Mucosa of descending colon (tissue), 3 donors: ENCODE measurements at places on chromosomes 6 and 20.
A peak's percentile ranks its signal among the peaks of the same experiment; 100 is the strongest.

DNA sequence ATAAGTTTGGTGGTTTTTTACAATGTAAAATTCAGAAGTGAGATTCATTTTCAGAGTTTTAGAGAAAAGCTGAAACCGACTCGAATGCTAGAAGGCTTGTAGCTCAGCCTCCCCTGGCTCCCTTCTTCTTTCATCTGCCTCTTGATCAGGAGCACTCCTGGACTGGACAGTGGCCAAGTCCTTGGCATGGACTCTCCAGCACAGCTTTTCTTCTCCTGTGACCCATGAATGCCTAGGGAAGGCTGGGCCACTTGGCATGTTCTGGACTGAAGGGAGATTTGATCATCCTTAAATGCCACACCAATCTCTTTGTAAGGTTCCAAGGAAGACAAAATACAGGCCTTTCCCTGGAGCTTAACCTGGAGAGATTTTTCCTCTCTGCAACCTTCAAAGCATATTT lies 384.0 kb upstream of the SASH1 start:
- no peak for DNase-seq

GRCh38 chr20:9354579-9354978 lies 159.8 kb upstream of the LAMP5 start:
- no peak for DNase-seq

GRCh38 chr6:50843842-50844241 lies 25.2 kb downstream of the TFAP2B start:
- no peak for DNase-seq

- no peak for DNase-seq
Observed at GRCh38 chr6:104212977-104213668, 646.6 kb downstream of the HACE1 start.

DNA sequence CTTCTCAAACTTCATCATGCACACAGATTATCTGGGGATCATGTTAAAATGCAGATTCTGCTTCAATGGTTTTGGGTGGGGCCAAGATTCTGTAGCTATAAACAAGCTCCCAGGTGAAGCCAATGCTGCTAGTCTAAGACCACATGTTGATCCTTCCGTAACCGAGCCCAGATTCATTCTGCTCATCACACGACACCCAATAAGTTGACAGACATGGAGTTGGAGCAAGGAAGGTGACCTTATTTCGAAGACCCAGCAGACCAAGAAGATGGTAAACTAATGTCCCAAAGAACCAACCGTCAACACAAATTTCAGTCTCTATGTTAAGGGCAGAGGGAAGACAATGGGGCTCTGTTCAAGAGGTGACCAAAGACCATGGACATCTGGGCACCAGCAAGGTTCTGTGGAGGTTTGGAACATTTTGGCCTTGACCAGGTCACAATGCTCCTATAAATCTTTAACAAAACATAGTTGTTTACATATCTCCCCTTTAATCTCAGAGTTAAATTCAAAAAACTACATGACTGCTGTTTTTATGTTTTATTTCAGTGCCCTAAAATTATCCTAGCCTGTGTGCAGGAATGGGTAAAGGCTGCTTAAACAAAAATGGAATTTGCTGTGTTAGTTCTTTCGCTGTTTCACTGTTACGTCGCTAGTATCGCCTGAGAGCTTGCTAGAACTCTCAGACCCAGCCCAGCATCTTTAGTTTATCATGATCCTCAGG lies 50.1 kb downstream of the SPTLC3 start:
- DNase-seq, result no peak

- no peak for DNase-seq
Observed at GRCh38 chr6:158095031-158095430, 73.0 kb downstream of the SERAC1 start.

DNA sequence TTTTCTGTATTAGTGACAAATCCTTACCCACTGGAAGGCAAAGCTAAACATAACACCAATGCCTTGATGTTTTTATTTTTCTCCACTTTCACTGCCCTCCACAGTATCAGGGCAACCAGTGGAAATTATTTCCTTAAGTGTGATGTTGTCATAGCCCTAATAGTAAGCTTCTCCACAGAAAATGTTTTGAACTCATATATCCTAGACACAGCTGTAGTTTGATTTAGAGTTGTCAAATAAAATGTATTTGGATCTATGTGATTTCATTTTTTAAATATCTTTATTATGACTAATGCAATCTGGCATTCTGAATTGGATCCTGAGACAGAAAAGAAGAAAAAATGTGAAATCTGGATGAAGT lies 70.9 kb upstream of the UFL1 start:
- DNase-seq, result no peak

- DNase-seq, result no peak
Observed at GRCh38 chr20:23159947-23160318, 73.8 kb upstream of the CD93 start.

- no peak for DNase-seq
Observed at GRCh38 chr6:20169119-20169557, 43.1 kb downstream of the MBOAT1 start.

- DNase-seq, result no peak
Observed at GRCh38 chr6:15901141-15902115, 227.5 kb upstream of the MYLIP start.

DNA sequence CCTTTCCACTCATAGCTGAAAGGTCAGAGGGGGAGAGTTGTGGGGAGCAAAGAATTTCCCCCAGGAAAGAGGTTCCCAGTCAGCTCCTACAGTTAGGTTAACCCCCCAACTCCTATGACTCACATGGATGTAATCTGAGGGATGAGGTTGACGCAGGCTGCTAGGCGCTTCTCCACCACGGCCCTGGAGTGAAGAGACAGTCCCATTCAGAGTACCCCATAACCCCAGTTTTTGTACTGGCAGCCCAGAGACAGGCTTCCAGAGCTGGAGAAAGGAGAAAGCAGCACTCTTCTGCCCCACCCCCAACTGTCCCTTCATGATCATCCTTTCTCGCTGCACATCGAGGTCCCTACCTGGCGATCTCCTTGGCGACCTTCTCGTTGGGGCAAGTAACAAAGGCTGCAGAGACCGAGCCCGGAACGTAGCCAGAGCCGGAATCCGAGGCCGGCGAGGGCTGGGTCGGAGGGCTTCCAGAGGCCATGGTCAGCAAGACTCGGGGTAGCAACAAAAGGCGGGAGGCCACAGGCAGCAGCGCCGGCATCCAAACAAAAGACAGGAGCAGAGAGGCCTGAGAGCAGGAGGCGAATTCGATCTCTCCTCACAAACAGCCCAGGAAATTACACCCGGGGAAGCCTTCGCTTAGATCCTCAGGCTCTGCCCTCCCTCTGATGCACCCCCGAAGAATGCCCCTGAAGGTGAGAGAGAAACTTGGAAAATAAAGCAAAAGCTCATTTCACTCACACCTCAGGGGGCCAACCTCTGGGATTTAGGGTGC lies 592 bp downstream of the CUTA start:
- DNase-seq, result peak; percentile 60

DNA sequence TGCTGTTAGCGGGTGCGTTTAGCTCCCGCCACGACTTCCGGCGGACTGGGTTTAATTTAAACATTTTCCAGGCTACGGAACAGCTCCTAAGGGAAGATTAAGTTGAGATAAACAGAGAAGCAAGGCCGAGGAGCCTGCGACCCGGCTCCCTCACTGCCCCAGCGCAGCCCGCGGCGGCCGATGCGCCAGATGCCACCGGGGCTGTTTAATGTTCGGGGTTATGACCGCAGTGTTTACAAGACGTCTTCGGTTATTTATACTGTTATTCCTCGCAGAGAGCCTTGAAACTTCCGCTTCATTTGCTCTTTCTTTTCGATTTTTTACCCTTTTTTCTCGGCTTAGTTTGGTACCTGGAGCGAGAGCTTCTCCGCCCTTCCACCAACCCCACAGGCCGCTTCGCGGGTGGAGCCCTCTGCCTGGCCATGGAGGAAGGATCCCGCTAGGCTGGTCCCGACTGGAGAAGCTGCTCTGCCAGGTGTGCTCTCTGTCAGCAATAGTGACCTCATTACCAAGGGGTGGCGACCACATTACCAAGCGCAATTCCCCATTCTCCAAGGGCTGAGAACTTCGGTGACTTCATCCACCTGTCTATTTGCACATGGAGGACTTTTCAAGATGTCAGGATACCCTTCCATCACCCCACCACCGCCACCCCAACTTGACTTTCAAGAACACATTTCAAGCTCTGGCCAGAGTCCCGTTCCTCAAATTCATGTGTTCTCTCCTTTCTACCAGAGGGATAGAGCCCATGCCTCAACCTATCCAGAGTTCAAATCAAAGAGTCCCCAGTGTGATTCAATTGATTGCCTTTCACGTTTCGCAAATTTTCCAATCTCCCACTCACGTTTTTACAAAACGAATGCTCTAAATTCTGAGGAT lies 4.1 kb downstream of the TCF21 start:
- no peak for DNase-seq

GRCh38 chr6:71388856-71389527 lies 100.4 kb downstream of the OGFRL1 start:
- DNase-seq, result no peak

- no peak for DNase-seq
Observed at GRCh38 chr6:72466971-72467566, 154.8 kb upstream of the KCNQ5 start.

DNA sequence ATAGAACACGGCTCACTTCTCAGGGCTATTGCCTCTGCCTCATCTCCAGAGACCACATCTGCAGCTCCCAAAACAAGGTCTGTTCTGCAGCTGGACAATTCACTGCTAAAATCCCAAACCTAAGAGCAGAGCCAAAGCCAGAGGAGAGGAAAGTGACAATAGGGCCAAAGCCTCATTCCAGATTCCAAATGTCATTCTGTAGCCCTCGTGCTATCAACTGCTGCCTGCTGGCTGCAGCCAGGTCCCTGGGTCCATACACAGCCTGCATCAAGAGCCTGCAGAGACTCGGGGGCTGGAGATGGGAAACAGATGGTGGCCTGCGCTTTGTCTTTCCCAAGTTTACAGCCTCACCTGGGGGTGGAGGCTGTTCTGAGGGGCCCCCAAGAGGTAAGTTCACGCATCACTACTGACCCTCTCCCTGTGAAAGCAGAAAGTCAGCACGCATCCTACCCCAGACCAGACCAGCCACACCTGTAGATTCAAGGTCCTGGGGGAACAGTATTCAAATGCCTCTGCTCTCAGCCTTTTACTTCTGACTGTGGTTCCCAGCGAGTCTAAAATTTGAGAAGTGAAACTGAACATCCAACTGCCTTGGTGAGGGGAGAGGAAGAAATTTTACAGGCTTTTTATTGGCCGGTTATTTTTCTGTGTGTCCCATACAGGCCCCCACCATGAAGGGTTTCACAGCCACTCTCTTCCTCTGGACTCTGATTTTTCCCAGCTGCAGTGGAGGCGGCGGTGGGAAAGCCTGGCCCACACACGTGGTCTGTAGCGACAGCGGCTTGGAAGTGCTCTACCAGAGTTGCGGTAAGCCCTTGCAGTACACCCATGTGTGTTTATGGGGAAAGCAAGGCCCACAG lies at the start of gene LY86:
Gene LY86, plus strand, starts transcription at position 657 of the 860 bp plus-strand sequence. Its CDS starts 15 bp downstream, at position 672.
- DNase-seq, result peak; percentile 26

DNA sequence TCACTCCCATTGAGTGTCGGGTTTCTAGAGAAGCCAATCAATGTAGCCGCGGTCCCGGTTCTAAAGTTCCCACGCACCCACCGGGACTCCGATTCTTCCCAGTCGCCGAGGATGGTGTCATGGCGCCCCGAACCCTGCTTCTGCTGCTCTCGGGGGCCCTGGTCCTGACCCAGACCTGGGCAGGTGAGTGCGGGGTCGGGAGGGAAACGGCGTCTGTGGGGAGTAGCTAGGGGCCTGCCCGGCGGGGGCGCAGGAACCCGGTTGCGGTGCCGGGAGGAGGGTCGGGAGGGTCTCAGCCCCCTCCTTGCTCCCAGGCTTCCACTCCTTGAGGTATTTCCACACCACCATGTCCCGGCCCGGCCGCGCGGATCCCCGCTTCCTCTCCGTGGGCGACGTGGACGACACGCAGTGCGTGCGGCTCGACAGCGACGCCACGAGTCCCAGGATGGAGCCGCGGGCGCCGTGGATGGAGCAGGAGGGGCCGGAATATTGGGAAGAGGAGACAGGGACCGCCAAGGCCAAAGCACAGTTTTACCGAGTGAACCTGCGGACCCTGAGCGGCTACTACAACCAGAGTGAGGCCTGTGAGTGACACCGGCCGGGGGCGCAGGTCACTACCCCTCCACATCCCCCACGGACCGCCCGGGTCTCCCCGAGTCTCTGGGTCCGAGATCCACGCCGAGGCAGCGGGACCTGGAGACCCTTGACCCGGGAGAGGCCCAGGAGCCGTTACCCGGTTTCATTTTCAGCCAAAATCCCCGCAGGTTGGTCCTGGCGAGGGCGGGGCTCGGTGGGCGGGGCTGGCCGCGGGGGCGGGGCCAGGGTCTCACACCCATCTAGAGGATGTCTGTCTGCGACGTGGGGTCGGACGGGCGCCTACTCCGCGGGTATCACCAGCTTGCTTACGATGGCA lies 35.2 kb upstream of the HLA-G start:
- peak; percentile 74 for DNase-seq

DNA sequence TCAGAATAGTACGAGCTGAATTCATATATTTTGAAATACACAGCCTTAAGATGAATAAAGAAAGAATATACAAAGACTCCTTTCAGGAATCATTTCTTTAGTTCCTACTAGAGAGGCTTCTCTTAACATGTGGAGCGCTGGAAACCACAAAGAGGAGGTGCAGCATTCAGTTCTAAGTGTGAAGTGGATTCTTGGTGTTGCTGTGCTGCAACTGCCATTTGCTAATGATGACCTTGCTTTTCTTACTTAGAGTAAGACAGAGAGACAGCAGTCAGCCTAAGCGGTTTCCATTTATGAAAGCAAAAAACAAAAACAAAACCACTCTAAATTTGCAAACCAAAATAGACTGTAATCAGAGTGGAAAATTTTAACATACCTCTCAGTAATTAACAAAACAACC lies 629.0 kb downstream of the EPHA7 start:
- no peak for DNase-seq

DNA sequence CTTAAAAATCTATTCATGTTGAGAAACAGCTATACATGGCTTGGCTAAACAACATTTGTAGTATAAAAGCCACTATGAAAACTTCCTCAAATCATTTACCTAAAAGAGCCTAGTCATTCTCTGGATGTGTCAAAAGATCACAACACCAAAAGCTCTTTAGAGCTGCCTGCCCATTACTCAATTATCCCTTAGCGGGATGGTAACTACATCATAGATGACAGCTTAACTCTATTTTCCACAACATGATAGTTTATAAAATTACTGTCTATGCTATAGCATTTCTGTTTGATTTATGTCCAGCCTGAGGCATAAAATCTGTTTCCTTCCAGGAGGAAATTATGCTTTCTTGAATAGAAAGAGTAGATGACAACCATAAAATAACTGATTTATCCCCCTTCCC lies 777.6 kb upstream of the HS3ST5 start:
- DNase-seq, result no peak

- no peak for DNase-seq
Observed at GRCh38 chr6:134888316-134888715, 61.6 kb downstream of the ALDH8A1 start.
